Esophagus muscularis mucosa (tissue), 4 donors: ENCODE measurements at places on chromosomes 6 and 20. TPM values are rescaled to one million over a fixed set of nuclear protein-coding genes. Genes with fewer than 3 reads are reported as not detected.

DNA sequence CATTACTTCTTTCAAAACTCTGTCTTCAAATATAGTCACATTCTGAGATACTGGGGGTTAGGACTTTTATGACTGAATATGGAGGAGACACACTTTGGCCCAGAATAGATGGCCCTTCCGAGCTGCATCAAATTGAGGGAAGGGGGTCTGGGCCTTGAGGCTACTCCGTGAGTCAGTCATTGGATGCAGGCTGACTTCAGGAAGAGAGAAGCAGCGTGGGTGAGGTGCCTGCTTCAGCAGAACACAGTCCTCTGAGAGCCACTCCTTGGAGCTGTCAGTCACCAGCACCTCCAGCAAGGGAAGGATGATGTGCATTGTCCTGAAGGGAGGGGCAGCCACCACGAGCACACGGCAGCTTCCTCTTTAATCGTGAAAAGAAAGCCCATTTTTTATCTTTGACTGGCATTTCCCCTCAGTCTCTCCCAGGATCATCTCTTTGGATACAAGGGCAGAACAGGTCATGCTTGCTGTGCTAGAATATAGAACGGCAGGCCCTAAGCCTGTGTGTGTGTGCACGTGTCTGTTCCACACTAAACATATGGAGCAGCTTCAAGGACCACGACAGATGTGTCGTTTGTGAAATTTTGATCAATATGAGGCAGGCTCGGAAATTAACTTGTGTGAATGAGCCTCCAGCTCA is 721.6 kb downstream of the KIF16B start:
- DNase-seq, result no peak

- DNase-seq, result no peak
Measured at GRCh38 chr6:150710236-150710635, 110.6 kb downstream of the PLEKHG1 start.

DNA sequence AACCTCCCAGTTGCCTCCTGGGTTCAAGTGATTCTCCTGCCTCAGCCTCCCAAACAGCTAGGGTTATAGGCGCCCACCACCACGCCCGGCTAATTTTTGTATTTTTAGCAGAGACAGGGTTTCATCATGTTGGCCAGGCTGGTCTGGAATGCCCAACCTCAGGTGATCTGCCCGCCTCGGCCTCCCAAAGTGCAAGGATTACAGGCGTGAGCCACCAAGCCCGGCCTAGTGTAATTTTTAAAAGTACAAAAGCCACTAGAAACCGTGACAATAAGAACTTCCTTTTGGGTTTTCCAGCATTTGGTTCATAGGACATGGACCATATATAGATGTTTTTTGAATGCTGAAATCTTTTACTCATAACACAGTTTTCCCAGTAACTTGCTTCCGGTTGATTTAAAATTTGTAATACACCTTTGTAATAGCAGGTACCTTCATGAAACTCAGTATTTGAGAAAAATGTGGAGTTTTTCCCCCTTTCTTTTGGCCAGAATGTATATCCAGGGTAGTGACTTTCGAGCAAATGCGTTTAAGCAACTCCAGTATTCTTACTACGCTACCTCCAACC is 467 bp downstream of the PXT1 start:
- peak; percentile 34 for DNase-seq

GRCh38 chr20:17833036-17833674 is 133.4 kb downstream of the BANF2 start:
- no peak for DNase-seq

DNA sequence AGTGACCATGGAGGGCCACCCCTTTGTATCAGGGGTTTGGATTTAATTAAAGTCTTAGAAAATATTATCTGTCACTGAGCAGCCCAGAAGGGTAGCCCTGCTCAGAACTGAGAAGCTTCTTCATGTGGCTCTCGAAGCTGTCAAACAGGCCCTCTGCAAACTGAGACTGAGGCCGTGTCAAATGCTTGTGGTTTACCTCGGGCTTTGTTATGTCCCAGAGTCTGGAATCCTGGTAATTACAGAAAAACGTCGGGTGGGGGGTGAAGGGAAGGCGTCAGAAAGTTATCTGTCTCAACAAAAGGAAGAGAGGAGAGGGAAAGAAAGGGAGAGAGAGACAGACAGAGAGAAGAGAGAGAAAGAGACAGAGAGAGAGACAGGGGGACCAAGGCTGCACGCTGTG is 200.8 kb downstream of the BMP7 start:
- DNase-seq, result no peak

GRCh38 chr6:87815449-87815848 is 113.4 kb upstream of the AKIRIN2 start:
- no peak for DNase-seq

DNA sequence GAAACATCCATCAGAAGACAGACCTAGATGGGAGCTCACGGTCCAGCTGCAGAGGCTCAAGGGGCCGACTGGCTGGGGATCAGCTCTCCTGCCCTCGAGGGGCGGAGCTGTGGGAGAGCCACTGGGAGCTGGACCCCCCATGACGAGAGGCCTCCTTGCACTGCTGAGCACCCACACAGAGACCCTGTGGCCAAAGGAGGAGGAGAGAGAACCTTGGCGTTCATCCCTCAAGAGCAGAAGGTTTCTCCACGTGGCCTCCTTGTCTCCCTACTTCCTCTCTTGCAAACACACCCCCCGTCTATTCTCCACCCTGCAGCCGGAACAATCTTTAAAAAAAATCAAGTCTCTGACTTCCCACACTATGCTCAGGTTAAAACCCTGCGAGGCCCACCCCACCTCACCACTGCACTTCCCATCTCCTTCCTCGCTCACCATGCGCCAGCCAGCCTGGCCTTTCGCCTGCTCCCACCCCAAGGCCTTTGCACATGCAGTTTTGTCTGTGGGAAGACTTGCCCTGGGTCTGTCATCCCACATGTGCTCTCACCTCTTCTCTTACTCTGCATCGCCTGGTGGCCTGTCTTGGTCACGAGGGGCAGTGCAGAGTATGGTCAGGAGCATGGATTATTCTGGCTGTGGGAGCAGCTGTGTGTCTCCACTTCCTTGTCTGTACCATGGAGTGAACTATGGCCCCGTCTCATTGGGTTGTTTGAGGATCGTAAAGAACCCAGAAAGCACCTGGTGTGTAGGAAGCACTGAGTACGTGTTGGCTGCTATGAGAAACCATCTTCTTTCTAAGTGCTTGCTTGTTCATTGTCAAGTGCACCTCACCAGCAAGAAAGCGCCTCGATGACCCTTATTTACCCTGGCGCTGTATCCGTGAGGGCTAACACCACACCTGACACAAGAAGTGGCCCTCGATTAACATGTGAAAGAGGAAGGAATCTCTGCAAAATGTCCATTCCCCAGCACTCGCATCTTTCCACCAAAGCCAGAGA is 32.9 kb downstream of the PMEPA1 start:
- DNase-seq, result no peak

Gene TRIM31
- total RNA-seq, result not detected

Gene RCAN2
- total RNA-seq, result 28.7 TPM

Gene BTN1A1
- total RNA-seq, result not detected

Gene PRL
- not detected for total RNA-seq
